ENCODE measurements at places on chromosomes 16 and 17. TPM values are rescaled to one million over a fixed set of nuclear protein-coding genes. Genes with fewer than 3 reads are reported as not detected.

NOD2 gene
- 0.02 TPM for total RNA-seq

RTN4RL1 gene
- total RNA-seq = 19.9 TPM

DNAH17 gene
- total RNA-seq = 0.85 TPM

C16orf78 gene
- total RNA-seq = not detected

MBTD1 gene
- total RNA-seq = 5.1 TPM

TBC1D3D gene
- total RNA-seq = 0.06 TPM

FSCN2 gene
- 1.6 TPM for total RNA-seq

CCL11 gene
- not detected for total RNA-seq

KRTAP1-5 gene
- total RNA-seq = not detected

KCNJ2 gene
- 0.08 TPM for total RNA-seq

UTS2R gene
- not detected for total RNA-seq

SHBG gene
- 0.66 TPM for total RNA-seq

CLEC3A gene
- not detected for total RNA-seq

OR4D1 gene
- total RNA-seq = not detected

DLX4 gene
- total RNA-seq = 1.9 TPM
